ENCODE measurements at places on chromosomes 7 and 10.

DNA sequence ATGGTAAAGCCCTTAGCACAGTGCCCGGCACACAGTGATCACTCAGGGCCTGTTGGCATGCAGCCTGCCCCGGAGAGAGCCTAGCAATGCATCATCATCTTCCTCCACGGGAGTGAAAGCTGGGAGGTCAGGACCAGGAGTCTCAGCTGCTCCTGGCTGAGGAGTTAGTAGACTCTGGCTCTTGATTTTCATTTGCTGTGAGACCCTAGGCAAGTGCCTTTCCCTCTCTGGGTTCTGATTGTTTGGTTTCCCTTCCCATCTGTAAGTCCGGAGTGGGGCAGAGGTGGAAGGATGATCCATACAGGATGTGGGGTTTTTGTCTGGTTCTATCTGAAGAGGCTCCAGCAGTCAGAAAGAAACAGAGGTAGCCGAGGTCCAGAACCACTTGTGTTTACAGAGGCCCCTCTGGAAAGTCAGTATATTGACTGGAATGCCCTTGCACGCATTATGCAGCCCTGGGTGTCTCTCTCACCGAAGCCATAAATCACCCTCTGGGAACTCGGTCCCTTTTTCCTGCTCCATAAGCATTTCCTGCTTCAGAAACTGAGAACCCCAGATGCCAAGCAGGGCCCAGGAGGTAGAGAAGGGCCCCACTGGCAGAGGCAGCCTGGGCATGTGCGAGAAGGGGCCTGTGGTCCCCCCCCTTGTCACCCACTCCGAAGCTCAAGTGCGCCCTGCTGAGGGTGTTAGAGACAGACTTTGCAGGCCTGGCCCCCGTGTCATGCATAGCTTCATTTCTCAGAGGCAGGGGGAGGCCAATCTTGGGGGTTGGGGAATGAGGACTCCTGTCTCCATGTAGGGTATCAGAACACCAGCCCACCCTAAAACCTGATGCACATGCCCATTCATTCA lies 8.5 kb downstream of the UNC5B start:
- DNase-seq: no peak

DNA sequence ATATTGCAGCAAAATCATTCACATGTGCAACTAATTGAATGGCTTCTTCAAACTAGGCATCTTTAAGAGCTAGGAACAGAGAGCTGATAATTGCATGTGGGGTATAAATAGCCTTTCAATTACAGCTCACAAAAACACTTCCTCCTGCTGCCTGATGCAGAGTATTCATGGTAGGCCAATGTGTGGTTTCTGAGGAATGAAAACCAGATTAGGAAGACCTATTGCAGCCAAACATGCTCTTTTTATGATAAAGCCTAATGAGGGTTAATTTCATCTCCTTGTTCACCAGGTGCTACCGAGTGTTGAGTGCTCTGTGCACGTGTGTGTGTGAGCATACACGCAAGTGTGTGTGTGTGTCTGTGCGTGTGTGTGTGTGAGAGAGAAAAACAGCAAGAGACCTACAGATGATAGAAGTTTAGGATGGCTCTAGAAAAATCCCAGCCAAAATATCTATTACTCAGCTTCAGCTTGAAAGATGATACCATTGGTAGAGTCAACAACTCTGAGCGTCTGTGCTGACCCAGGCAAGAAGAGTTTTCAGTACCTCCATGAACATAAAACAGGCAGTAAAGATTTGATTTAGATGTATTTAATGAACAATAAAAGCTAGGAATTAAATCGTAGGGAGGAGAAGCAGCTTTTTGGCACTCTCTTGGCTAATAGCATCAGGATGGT lies 448.5 kb upstream of the ANKRD30A start:
- DNase-seq: no peak

DNA sequence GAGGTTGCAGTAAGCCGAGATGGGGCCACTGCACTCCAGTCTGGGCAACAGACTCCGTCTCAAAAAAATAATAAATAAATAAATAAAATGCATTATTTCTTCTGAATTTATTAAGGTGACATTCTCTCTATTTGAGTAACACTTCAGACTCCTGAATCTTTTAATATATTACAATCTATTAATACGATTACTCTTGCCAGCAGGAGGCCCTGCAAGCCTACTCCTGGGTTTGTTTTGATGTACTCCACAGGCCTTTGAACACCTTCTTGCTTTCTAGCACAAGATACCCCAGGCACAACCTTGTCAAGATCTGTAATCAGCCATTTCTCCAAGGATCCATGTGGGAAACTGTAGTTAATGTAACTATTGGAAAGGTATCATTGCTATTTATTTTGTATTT lies 63.5 kb downstream of the COBL start:
- no peak for DNase-seq

DNA sequence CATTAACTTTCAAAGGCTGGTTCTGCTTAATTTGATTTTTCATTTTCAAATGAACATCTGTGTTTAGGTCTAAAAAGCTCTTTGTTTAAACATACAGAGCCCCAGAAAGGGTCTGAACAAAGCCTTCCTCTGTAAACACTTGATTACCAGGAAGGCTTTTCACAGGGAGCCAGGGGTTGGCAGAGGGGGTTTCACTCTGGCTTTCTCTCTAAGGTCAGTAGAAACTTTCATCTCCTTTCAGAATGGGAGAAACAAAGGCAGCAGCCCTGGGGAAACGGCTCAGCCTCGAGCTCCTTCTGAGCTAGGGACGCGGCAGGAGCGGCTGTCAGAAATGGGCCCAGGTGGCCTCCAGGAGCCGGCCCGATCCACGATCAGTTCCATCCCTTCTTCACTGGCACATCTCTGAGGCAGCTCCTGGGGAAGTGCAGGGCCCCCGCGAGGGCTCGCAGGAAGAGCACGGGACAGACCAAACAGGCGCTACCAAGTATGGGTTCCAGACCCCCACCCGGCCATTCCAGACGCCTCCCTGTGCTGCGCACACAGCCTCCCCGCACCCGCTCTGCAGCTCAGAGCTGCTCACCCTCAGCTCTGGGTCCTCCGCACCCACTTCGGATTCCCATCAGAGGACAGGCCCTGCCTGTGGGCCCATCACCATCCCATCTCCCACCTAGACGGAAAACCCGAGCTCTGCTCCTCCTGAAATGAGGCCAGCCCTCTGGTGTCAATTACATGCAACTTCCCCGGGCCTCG lies 124.1 kb downstream of the MAD1L1 start:
- DNase-seq: no peak

- no peak for DNase-seq
Measured at GRCh38 chr7:124515106-124515830, 250.3 kb downstream of the GPR37 start.

DNA sequence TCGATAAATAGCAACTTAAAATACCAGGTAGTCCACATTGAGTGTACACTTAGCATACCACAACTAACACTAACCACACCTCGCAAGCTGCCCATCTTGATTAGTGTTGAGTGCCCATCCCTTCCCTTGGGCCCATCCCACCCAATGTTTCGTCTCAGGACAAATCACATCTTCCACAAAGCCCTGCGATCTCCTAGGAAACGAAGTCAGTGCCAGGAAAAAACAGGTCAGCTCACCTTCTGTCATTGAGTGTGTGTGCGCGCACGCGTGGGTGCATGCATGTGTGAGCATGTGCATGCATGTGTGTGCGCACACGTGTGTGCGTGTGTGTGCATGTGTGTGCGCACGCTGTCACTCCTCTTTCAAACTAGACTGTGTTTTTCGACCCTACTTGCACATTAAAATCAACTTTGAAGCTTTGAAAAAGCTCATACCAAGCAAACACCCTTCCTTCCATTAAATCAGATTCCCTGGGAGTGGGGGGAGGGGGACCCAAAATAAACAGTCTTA lies 48.8 kb upstream of the OPALIN start:
- no peak for DNase-seq

- no peak for DNase-seq
Measured at GRCh38 chr7:24825381-24825794, 68.1 kb upstream of the GSDME start.

- DNase-seq: no peak
Measured at GRCh38 chr10:5720182-5720581, 35.5 kb downstream of the TASOR2 start.

- no peak for DNase-seq
Measured at GRCh38 chr7:114755856-114756255, 166.0 kb upstream of the MDFIC start.

DNA sequence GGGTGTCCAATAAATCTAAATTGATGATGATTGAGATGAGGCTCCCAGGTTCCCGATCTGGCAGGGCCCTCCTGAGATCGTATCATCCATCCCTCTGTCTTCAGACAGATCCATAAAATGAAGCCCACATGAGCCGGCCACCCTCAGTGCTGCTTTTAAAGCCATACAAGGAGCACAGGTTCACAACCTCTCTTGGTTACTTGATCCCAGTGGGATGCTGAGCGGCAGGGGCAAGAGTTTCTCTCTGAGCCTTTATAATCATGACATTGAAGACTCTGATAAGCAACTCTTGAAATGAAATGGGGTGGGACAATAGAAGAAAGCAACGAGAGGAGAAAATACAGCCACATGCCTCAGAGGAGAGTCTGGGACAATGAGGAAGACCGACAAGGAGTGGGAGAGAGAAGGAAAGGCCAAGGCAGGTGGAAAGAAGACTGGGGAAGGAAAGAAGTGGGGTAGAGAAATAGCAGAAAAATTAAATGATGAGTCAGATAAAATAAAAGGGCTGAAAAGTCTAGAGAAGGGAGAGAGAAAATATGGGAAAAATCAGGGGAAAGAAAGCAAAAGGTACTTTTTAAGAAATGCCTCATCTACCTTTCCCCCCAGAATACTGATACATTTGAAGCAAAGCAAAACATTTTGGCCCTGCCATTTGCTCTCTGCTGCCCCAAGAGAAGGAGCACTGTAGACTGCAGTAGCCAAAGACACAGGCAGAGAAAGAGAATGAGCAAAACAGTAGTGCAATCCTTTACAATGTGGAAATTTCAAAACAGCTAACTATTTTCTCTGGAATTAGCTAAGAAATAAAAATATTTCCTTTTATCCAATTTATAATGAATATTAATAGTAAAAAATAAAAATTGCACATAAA lies 14.6 kb downstream of the GBX1 start:
- no peak for DNase-seq

DNA sequence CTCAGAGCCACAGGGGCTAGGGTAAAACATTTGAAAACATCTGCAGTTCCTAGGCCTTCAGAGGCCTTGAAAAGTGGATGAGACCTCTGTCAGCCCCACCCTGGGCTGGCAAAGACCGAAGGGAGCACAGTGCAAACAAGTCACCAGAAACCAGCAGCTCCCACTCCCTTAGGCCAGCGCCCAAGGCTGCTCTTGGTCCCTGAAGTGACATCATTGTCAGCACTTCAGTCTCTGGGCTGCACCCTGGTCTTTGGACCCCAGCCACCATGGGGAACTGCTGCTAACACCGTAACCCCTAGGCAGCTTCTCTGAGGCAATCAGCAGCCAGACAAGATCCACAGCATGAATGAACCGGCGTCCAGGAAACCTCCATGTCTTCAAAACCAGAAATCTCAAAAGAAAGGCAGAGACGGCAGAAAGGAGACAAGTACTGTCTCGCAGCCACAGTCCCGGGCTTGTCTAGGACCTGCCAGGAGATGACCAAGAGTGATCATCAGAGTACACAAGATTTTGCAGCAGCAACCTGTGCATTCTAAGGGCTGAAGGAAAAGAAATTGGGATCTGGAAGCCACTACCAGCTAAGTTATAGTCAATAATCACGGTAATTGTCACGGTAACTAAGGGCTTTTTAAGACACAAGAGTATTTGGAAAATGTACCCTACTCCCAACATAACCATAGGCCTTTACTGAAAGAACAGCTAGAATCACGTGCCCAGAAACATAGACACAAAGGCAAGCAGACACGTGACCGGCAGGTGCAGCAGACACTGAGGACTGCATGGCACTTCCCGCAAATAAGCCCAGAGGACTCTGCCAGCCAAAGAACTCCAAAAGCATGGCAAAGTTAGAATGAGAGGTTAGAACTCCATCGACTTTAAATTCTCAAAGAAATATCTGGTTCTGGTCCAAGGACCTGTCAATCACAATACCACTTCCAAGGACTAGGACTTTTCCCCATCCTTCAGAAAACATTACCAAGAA lies 23.3 kb downstream of the CPXM2 start:
- no peak for DNase-seq

DNA sequence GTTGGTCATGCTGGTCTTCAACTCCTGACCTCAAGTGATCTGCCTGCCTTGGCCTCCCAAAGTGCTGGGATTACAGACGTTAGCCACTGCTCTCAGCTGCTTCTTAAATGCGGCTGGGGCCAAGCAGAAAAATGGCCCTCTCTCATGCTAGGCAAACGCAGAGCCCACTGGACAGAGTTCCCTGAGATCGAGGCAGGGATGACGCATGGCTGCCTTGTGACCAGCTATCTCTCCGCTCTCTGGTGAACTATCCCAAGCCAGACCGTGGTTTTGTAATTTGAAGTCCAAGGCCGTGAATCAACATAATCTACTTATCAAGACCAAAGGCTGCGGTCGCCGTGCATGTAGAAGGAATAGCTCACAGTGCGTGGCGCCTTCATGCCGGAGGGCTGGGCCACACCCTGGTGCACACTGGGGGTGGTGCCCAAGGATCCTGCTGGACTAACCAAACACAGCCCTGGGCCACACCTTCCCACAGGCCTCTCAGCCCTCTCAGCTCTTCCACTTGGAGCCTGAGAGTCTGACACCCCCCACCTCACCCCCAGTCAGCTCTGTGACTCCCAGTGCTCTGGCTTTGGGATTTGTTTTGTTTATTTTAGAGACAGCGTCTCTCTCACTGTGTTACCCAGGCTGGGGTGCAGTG lies 88.1 kb upstream of the CUX1 start:
- DNase-seq: no peak

DNA sequence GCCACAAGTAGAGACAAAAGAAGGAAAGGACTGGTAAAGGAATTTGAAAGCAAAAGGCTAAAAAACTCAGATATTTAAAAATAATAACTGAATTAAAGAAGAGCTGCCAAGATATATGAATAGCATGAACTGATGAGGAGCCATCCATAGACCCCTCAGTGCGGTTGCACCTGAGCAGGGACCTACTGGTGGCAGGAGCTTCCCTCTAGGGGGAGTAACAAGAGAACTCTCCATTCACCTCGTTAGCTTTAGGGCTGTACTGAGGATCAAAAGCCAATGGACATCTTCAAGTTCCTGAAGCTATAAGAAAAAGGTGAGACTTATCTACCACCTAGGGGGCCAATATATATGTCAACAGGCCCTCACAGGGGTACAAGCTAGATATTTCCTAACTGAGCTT lies 27.8 kb upstream of the DOCK1 start:
- no peak for DNase-seq

DNA sequence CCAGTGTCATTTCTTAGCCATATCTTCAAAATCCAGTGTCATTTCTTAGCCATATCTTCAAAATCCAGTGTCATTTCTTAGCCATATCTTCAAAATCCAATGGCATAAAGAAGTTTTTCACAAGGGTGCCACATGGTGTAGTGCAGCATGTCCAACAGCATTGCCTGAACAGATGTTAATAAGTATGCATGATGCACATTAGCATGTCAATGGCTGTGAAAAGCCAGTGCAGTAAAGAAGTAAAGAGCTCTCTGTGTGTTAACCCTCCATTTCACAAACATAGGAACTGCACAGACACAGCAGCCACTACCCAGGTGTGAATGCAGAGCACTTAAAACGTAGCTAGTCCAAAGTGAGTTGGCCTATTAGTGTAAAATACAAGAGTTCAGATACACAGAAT lies 89.8 kb downstream of the GNAI1 start:
- DNase-seq: no peak

- no peak for DNase-seq
Measured at GRCh38 chr7:78399033-78399769, 600.6 kb downstream of the PHTF2 start.
